ENCODE measurements at places on chromosomes 13 and 19.

DNA sequence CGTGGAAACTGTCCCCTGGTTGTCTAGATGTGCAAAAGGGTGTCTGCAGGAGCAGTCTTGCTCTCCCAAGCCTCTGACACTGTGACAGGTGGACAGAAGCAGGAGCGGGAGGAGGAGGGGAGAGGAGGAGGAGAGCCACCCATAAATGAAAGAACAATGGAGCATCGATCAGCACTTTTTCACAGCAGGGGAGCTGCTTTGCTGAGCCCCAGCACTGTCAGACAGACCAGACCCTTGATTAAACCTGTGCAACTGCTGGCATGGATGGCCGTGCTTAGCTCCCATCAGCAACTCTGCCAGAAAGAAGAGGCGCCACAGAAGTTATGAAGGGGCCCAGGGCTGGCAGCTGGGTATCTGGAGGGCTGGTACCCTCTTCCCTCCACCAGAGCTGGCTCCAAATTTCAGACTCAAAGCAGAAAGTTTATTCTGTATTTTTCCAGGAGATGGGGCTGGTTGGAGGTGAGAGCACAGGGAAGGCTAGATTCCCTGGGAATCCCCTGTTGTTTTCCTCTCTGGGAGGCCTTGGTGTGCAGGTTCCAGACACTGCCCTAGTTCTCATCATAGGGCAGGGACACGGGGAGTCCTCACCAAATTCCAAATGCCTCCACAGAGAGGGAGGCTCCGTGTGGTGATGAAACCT is 1192.2 kb downstream of the UQCRFS1 start:
- no peak for DNase-seq

- no peak for DNase-seq
These were observed at the start of gene C19orf33 for GRCh38 chr19:38303517-38304351. Gene C19orf33, plus strand, starts transcription at chr19:38304251. Its CDS starts 11 bp downstream, at chr19:38304262.

- no peak for DNase-seq
These were observed 125.0 kb downstream of the STK24 start for GRCh38 chr13:98451676-98452470.

- DNase-seq = no peak
These were observed 4.4 kb downstream of the HAS1 start for GRCh38 chr19:51719251-51719988.

GRCh38 chr13:93145199-93145598 is 81.4 kb upstream of the GPC6 start:
- no peak for DNase-seq

DNA sequence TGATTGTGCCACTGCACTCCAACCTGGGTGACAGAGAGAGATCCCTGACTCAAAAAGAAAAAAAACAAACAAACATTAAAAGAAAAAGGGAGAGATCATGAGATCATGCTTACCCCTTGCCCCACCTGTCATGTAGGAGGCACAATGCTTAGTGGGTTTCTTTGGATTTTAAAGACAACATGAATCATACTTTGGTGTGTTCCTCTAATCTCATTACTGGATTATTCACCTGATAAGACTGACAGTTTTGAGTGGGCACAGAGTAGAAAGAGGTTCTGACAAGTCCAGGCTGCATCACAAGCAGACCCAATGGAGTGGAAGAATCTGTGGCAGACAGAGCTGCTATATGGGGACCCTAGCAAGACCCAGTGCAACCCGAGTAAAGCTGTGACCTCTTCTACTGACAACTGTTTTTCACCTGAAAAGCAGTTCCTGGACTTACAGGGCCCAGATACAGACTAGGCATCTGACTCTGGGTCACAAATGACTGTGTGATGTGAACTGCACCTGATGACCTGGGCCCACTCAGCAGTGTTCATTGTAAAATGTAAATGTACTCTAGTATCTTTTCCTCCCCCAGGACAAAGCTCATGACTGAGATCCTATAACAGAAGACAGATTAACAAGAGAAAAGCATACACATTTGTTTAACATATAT is 28.9 kb upstream of the USP12 start:
- no peak for DNase-seq

GRCh38 chr19:20365146-20365545 is 198.1 kb downstream of the ZNF486 start:
- no peak for DNase-seq

DNA sequence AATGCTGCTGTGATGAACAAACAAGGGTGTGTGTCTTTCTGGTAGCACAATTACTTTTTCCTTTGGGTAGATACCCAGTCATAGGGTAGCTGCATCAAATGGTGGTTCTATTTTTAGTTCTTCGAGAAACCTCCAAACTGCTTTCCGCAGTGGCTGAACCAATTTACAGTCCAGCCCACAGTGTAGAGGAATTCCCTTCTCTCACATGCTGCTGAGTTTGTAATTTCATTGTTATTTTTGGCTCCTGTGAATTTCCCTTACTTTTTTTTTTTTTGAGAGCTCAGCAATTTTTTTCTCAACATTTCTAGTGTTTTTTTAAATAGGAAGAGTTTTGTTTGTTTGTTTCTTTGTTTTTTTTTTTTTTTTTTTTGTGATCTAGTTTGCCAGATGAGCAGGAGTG is 37.5 kb upstream of the ADGRE1 start:
- no peak for DNase-seq

- no peak for DNase-seq
These were observed 6.2 kb downstream of the ATP4B start for GRCh38 chr13:113651511-113652403.

DNA sequence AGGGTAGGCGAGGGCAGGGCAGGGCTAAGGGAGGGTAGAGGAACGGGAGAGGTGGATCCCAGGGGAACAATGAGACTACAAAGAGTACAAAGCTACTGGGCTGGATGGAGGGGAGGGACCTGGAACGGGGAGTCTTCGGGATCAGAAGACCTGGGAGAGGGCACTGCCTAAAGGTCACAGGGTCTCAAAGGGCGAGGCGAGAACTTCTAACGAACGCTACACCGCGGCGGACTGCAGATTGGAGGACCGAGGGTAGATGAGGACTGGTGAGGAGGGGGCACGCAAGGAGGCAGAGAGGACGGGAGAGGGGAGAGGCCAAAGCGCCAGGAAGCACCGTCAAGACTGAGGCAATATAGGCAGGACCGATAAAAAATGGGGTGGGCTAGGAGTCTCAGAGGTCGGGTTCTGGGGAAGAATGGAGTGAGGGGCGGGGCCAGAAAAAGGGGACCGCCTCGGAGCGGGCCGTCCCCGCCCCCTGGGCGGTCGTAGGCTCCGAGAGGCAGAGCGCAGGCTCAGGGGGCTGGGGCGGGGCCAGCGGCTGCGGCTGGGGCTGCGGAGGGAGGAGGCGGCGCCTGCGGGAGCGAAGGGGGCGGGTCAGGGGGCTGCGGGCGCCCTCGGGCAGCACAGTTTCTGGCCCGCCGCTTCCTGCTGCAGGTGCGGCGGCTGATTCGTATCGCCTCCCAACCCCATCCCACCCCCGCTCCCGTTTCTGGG is 1.3 kb upstream of the KCNC3 start:
- DNase-seq = peak; percentile 73

DNA sequence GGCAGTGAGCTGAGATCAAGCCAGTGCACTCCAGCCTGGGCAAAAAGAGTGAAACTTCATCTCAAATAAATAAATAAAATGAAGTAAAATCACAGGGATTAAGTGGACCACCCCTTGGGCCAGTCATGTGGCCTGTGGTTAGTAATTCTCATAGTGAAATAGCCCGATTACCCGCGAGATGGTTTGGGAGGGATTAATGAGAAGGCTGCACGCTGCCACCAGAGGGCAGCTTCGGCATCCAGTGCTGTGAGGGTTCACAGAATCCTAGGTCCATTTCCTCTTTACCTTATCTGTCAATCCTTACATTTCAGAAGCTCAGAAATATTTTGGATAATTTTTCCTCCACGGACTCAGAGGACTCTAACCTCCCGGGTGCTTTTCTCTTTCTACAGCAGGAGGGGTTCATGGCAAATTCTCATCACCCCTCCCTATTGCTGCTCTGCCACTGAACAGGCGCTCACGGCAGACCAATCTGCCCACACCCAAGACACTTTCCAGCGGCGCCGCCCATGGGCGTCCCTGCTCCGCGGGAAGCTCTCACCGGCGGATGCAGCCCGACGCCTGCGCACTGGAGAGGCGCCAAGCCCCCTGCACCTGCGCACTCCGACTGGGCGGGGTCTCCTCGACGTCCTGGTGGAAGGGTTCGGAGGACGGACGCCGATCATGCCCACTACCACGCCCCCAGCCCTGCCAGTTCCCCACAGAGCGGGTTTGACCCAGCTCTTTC is 11.0 kb downstream of the ZNF835 start:
- DNase-seq = no peak

- no peak for DNase-seq
These were observed 136.8 kb downstream of the MIPEP start for GRCh38 chr13:23752111-23753001.

GRCh38 chr13:32115066-32115465 is 83.5 kb downstream of the FRY start:
- DNase-seq = no peak

DNA sequence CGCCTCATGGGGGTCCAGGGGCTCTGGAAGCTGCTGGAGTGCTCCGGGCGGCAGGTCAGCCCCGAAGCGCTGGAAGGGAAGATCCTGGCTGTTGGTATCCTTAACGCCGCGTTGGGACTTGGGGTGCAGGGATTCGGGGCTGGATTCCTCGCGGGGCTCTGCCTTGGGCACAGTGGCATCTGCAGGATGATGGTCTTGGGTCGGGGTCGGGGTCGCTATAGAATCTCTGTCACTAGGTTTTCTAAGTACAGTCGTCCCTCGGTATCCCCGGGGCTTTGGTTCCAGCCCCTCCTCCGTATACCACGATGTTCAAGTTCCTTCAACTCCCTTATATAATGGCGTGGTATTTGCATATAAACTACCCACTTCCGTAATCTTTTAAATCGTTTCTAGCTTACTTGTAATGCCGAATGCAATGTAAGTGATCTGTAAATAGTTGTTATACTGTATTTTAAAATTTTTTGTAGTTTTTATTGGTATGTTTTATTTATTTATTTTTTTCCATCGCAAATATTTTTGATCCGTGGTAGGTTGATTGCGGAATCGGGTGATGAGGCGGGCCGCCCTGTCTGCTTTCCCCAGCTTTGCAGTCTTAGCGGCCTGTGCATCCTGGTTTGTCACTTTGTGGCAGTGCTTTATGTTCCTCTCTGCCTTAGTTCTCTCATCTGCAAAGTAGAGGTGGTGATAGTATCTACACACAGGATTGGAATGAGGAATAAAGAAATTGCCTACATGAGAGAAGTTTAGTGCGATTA is 606 bp downstream of the ERCC5 start:
- DNase-seq = peak; percentile 25

- peak; percentile 72 for DNase-seq
These were observed at the start of gene VAV1 for GRCh38 chr19:6772028-6772865. Gene VAV1, plus strand, starts transcription at chr19:6772708. Its CDS starts 100 bp downstream, at chr19:6772808.

GRCh38 chr19:18765224-18765623 is 25.9 kb downstream of the COMP start:
- DNase-seq = no peak

GRCh38 chr13:112687836-112688559 is 1.8 kb upstream of the ATP11A start:
- no peak for DNase-seq

DNA sequence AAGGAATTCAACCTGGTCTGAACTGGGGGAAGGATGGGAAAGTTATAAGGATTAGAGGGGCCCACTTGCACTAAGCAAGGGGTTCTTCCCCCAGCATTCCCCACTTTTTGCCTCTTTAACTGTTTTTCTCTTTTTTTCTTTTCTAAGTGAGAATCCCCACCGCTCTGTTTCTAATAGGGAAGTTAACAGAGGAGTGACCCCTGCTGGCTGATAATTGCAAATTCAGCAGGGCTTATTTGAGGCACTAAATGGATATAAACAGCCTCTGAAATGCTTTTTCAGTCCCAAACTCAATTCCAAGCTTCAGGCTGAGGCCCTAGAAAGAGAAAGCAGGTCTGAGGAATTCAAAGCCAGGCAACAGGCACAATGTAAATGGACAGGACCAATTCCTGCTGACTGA is 38.2 kb upstream of the CEACAM21 start:
- DNase-seq = no peak

DNA sequence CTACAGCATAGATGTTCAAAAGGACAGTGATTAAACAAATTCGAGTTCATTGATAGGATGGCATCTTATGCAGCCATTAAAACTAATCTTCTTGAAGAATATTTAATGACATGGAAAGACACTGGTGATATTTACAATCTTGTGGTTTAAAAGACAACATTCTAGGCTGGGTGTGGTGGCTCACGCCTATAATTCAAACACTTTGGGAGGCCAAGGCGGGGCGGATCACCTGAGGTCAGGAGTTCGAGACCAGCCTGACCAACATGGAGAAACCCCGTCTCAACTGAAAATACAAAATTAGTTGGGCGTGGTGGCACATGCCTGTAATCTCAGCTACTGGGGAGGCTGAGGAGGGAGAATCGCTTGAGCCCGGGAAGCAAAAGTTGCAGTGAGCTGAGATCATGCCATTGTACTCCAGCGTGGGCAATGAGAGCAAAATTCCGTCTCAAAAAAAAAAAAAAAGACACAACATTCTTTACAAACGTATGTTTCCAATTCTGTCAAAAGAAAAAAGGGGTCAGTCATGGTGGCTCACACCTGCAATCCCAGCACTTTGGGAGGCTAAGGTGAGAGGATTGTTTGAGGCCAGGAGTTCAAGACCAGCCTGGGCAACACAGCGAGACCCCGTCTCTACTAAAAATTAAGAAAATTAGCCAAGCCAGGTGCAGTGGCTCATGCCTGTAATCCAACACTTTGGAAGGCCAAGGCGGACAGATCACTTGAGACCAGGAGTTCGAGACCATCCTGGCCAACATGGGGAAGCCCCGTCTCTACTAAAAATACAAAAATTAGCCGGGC is 2.5 kb upstream of the PAK4 start:
- DNase-seq = no peak

GRCh38 chr19:6412061-6412446 is 12.6 kb downstream of the KHSRP start:
- DNase-seq = no peak

- no peak for DNase-seq
These were observed 6.2 kb upstream of the KLK13 start for GRCh38 chr19:51071095-51071405.

DNA sequence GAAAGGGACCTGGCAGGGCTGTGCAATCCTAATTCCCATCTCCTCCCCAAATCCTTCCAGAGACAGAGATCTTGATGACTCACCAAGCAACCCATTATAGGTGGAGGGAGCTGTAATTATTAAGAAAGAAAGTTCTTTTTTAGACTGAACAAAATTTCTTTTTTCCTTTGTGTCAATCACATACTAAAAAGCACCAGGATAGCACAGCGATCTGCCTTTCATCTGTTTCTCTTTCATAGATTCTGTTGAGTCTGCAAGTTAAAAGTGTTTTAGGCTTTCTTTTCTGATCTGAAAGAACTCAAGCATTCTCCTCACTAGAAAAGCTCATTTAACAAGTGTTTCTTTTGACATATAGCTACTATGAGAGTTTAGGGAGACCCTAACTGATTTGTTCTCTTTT is 222.8 kb downstream of the DCT start:
- DNase-seq = no peak
